Stimulated activated CD4-positive, alpha-beta T cell treated with anti-CD3 and anti-CD28 coated beads, Interleukin-1b, Interleukin-23, amount 100 ng/mL, for 1 hour (primary cell): ENCODE measurements at places on chromosomes 12 and 14.

DNA sequence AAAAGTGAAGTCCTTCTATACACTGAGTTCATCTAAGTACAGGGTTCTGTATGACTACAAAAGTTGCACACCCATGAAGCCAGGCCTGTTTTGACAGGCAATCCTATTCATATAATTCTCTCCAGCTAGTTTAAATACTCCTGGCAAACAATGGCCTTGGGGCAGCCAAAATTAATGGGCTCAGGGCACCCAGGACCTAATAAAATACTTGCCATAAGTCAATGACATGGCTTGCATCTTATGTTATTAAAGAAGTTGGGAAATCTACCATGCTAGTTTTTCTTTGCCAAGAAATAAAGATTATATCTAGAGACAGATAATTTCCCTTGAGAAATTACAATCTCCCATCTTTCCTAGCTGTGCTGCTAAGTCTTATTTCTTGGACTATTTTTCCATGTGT is 11.1 kb upstream of the TMTC1 start:
- DNase-seq: no peak

- DNase-seq: no peak
Measured at GRCh38 chr14:33414041-33414440, 475.4 kb downstream of the NPAS3 start.

DNA sequence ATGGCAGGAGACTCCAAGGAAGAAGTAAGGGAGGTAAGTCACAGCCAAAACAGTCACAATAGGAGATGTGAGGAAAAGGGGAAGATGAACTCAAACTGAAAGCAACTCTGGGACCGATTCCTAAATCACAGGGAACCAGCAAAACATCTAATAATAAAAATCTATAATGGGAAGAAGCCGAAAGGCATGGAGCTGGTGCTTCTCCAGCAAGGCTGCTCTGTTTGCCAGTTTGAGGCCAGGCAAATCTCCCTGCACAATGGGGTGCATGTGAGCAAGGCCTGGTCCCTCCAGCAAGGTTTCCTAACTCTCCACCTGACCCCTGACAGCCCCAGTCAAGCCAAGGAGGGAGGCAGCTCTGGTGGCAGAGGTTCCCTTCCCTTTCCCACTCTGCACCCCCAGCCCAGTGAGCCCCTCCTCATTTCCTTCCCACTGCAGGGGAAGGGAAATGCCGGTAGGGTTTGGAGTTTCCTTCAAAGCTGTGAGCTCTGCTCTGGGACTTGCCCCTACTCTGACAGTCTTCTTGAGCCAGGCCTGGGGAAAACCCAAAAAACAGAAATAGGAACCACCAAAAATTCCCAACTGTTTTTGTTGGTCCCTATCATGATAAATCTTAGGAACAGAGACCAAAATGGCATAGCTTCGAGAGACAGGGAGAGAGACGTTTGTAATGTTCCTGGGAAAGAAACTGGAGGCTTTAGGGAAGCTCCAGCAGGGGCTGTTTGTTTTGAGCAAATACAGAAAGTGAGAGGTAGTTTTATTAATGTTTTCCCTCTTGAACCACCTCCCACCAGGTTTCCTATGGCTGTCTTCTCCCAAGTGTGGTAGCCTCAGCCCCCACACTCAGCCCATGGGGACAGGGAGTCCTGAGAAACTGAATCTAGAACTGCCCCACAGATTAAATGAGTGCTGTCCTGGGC is 34.6 kb downstream of the FMNL3 start:
- DNase-seq: no peak

DNA sequence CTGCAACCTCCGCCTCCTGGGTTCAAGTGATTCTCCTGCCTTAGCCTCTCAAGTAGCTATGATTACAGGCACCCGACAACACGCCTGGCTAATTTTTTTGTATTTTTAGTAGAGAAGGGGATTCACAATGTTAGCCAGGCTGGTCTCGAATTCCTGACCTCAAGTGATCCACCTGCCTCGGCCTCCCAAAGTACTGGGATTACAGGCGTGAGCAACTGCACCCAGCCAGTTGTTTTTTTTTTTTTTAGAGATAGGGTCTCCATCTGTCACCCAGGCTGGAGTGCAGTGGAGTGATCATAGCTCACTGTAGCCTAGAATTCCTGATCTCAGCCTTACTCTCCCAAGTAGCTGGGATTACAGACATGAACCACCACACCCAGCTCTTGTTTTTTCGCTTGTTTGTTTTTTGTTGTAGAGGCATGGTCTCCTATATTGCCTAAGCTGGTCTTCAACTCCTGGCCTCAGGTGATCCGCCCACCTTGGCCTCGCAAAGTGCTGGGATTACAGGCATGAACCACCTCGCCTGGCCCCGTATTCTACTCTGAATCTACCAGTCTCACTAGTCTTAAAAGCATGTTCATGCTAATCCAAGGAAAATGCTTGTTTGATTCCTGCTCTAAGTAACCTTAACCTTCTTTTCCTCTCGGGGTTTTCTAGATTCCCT is 31.7 kb upstream of the STRN3 start:
- no peak for DNase-seq

- DNase-seq: no peak
Measured at GRCh38 chr14:54493293-54493692, 4.5 kb upstream of the GMFB start.

DNA sequence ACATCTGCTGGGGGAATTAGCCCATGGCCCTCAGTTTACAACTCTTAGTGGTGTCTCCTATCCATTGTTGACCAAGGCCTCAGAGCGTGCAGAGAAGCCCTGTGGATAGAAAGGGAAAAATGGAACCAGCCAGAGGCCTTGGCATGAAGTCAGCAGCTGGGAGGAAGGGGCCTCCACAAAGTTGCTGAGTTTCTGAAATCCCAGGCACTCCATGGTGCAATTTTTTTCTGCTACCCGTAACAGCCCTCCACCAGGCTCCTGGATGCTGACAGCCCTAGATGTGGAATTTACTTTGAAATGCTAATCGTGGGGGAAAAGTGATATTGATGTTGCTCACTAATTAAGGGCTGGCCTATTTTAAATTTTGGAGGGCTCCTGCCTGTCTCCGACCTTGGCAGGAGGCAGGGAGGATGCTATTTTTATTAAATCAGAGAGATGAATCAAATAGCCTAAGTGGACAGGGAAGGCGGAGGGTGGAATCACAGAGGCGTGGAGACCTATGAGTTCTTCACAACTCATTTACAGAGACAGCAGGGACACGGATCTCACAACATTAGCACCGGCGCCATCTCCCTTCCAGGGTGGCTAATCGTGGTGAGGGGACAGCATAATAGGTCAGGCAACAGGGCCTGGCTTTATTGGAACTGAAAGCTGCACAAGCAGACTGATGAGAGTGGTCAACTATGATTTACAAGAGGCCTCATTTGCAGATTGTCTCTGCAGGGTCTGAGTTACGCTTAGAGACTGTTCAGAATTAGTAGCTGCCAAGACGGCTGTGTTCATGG is 99.8 kb upstream of the WSCD2 start:
- no peak for DNase-seq

DNA sequence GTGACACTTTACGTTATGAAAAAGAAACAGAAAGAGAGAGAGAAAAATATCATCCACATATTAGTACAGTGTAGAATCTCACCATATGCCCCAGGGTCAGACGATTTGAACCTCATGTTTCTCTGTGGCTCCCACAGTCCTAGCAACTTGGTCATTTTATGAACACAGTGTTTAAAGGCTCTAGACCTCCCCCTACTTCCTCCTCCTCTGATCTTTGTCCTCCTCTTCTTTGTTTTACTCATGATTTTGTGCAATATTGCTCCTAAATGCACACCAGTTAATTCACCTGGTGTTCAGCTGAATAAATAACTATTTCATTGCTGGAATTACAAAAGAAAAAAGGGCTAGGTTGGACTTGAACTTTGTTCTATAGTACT is 18.2 kb downstream of the GLT1D1 start:
- DNase-seq: no peak

- DNase-seq: no peak
Measured at GRCh38 chr12:104683831-104684503, 227.2 kb downstream of the CHST11 start.

DNA sequence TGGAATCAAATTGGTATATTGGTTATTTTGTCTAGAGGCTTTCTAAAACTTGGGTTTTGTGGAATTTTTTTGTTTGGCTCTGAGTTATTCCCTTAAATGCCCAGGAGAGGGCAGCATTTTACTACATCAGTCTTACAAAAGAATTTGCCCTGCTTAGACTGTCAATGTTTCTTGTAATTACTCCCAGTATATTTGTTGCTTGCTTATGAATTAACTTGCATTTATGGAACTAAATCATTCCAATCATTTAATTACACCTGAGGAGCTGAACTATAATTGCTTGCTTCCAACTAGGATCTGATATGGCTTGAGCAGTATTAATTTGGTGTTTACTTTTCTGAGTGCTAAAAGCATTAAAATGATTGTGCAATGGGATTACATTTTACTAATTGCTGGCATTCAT is 48.7 kb downstream of the MIPOL1 start:
- no peak for DNase-seq

DNA sequence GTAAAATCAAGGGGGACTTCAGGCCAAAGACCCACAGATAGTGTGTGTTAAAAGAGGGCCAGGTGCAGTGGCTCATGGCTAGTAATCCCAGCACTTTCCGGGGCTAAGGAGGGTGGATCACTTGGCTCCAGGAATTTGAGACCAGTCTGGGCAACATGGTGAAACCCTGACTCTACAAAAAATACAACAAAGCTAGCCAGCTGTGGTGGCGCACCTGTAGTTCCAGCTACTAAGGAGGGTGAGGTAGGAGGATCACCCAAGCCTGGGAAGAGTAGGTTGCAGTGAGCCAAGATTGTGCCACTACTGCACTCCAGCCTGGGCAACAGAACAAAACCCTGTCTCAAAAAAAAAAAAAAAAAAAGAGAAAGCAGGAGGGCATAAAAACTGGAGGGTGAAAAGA is 8.5 kb downstream of the VCPKMT start:
- DNase-seq: no peak

DNA sequence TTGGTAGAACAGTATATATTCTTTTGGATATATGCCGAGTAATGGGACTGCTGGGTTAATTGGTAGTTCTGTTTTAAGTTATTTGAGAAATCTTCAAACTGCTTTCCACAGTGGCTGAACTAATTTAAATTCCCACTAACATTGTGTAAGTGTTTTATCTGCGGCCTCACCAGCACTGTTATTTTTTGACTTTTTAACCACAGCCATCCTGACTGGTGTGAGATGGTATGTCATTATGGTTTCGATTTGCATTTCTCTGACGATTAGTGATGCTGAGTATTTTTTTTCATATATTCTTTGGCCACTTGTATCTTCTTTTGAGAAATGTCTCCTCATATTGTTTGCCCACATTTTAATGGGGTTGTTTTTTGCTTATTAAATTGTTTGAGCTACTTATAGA is 357.4 kb downstream of the C12orf50 start:
- no peak for DNase-seq

GRCh38 chr14:103332143-103332919 is 1.7 kb upstream of the EIF5 start:
- DNase-seq: no peak
